H1 (cell line): ENCODE measurements at places on chromosomes 4 and X.

DNA sequence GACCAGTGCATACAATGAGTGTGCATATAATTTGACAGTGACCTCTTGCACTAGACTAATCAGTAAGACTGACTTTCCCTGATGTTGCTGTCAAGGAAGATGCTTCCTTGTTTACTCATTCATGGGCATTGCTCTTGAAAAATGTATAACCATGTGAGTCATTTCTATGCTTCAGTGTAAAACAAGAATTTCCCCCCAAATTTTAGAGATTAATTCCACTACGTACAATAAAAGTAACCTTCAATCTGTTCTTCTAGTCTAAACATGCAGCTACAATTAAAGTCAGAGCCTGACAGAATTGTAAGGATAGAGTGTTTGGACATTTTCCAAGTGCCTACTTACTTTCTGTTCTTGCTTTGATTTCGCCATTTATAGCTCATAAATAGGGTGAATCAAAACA, 935.7 kb downstream of the RAPGEF2 start:
- no peak for DNase-seq

- no peak for DNase-seq
These were observed 489.8 kb upstream of the CTSO start for GRCh38 chr4:156443488-156443887.

GRCh38 chrX:20189171-20189570, 47.5 kb upstream of the EIF1AX start:
- no peak for DNase-seq

DNA sequence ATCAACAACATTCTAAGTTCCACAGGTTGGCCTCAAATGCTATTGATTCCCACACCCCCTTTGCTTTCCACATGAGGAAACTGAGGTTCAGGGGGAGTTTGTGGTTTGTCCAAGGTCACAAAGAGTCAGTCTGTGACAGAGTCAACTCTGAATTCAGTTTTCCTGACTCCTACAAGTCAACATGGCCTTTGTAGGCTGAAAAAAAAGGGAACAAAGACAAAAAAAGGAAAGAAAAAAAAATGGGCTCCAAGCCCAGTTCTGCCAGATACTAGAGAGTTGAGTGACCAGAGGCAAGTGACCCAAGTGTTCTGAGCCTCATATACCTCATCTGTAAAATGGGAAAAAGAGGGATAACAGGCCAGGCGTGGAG, 16.5 kb upstream of the PIM2 start:
- no peak for DNase-seq

DNA sequence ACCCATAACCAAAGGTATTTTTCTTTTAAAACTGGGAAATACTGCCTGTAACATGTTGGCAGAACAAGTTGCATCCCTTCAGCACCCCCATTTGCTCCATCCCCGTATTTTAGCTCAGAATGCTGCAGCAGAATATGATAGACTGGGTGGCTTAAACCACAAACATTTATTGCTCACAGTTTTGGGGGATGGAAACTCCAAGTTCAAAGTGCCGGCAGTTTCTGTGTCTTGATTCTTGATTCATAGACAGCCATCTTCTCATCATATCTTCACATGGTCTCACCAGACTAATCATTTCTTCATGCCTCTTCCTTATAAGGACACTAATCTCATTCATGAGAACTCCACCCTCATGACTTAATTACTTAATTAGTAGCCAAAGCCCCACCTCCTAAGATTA, 10.5 kb upstream of the INPP4B start:
- no peak for DNase-seq

DNA sequence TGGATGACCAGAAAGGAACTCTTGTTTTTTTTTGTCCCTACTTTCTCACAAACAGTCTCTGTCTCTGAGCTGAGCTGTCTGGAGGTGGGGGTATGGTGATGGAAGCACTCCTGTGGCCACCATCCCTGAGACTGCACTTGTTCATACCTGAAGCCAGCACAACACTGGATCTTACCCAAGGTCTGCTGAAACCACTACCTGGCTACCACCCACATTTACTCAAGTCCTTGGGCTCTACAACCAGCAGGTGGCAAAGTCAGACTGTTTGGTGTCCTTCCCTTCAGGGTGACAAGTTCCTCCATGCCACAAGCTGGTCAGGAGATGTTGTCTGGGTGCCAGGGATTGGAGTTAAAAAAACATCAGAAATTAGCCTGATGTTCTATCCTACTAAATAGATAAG, 89.7 kb downstream of the NEXMIF start:
- no peak for DNase-seq

- no peak for DNase-seq
These were observed 4.3 kb downstream of the PGRMC1 start for GRCh38 chrX:119240356-119240755.

- DNase-seq: no peak
These were observed 51.5 kb downstream of the PPA2 start for GRCh38 chr4:105422207-105422920.

DNA sequence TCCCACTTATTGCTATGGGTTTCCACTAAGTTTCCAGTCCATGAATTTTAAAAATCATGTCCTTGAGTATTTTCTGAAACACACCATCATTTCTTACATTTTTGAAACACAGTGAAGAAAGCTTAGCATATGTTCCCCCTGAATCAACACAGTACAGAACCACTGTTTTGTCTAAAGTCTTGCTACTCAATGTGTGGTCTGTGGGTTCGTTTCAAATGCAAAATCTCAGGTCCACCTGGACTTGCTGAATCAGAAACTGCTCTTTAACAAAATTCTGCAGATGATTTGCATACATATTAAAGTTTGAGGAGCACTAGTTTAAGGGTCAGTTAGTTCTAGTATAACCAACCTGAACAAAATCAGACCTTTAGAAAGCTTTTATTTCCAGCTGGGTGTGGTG, 60.4 kb downstream of the SUPT20HL2 start:
- no peak for DNase-seq

DNA sequence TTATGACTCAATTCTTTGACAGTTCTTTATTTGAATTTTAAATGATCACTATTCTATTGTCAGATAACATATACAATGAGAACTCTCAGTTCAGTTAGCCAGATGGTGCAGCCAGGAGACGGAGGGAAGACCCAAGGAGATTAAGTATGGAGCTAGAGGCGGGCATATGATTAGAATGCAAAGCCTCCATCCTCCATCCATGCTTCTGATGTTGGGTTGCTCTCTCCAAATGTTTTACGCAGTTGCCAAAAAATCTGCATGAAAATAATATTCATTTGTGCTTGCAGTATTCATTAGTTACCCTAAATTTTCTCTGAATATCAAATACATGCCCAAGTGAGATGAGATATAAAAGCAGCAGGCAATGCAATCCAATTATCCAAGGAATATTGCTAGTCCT, 874.8 kb downstream of the C4orf33 start:
- DNase-seq: no peak

DNA sequence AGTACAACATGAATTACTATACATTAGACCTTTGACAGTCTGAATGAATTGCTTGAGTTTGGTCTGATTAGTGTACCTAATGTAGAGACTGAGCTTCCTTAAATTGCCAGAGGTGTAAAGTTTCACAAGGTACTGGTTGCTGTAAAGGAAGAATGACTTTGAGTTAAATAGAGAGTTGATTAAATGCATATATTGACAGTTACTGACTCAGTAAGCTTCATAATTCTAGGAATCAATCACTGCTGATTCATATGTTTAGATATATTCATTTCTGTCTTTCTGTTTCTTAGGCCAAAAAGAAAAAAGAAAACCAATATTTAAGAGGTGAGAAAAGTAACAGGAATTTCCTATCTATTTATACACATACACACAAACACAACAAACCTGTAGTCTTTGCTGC, 16.2 kb upstream of the ART3 start:
- no peak for DNase-seq

- no peak for DNase-seq
These were observed 833.6 kb downstream of the CCSER1 start for GRCh38 chr4:90960840-90961239.

GRCh38 chrX:78124307-78124706, 15.1 kb downstream of the TAF9B start:
- DNase-seq: no peak

DNA sequence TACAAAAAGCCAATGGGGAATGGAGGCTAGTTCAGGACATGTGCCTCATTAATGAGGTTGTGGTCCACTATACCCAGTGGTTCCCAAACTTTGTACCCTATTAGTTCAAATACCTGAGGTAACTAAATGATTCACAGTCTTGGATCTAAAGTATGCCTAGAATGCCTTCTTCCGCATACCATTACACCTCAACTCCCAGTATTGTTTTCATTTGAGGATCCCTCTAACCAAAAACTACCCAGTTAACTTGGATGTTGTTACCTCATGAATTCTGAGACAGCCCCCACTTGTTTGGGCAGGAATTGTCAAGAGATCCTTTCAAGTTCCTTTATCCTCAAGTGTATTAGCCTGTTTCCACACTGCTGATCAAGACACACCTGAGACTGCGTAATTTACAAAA, 439.2 kb downstream of the PCDH10 start:
- no peak for DNase-seq

- no peak for DNase-seq
These were observed 185.4 kb downstream of the TSPAN5 start for GRCh38 chr4:98473046-98473445.

- DNase-seq: no peak
These were observed 44.4 kb upstream of the TMSB15B start for GRCh38 chrX:103918050-103918449.

DNA sequence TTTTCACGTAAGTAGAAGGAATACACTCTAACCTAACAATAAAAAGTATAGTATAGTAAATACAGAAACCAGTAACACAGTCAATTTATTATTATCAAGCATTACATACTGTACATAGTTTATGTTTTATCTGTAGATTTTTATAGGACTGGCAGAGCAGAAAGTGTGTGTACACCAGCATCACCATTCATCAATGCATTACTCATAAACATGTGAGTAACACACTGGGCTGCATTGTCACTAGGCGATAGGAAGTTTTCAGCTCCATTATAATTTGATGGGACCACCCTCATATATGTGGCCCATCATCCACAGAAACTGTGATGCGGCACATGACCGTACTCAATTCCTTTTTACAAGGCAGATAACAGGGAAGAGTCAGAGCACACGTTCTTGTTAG, 137.8 kb upstream of the RBPJ start:
- DNase-seq: no peak

DNA sequence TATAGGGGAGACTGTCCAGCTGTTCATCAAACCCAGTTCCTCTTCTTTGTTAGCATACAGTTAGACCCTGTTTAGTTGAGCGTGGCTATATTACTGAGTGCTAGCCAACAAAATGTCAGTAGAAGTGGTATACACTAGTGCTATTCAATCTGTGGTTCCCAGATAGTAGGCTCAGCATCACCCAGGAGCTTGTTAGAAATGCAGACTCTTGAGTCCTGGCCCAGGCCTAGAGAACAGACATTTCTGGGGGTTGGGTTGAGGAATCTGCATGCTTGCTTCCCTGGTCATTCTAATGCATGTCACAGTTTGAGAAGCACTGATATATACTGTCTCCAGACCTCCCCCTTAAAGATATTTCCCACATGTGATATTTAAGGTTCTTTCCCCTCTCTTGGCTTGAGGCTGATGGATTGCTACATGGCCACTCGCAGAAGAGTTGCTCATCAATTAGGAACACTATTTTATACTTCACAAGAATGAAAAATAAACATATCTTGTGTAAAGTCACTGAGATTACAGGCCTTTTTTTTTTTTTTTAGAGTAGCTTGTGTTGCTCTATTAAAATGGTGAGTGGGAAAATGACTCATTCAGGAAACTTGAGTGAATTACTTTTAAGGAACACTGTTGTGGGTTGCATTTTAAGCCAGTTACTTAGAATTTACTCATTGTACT, 289.0 kb downstream of the STIM2 start:
- DNase-seq: no peak

DNA sequence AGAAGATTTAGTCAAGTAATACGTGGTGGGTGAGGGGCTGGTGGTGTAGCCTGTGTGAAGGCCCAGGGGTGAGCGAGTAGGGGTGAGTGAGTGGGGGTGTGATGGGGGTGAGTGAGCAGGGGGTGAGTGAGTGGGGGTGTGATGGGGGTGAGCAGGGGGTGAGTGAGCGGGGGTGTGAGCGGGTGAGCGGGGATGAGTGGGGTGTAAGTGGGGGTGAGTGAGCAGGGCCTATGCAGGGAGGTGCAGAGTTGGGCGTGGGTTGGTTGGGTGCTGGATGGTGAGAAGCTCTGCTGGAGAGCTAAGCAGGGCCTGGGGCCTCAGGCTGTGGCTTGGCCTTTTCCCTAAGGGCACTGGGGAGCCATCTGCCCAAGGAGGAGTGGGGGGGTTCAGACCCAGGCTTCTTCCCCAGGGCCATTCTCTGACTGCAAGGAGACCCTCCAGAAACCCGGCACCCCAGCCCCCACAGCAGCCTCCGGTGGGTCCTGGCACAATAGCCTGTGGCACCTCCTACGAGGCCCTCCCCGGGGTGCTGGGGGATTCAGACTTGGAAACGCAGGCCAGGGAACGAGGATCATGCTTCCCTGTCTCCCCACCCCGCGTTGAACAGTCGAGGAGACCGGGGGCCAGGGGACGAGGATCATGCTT, 30.4 kb downstream of the SH3TC1 start:
- no peak for DNase-seq

- DNase-seq: no peak
These were observed 465.2 kb upstream of the BOD1L1 start for GRCh38 chr4:14092741-14093140.

DNA sequence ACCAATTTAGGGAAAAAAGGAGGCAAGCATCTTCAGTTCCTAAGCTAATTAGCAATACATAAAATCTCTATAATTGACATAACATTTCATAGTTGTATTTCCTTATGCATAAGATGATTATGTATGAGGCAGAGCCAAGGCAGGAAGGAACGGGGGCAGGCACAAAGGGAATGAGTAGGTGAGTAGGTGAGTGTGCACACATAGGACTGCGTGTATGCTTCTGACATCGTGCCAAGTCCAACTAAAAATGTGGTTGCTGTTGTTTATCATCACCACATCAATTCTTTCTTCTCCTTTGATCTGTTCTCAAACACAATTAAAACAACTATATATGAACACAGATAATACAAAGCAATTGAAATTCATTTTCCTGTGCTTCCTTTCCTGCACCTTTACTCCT, 131.2 kb downstream of the UNC5C start:
- no peak for DNase-seq

DNA sequence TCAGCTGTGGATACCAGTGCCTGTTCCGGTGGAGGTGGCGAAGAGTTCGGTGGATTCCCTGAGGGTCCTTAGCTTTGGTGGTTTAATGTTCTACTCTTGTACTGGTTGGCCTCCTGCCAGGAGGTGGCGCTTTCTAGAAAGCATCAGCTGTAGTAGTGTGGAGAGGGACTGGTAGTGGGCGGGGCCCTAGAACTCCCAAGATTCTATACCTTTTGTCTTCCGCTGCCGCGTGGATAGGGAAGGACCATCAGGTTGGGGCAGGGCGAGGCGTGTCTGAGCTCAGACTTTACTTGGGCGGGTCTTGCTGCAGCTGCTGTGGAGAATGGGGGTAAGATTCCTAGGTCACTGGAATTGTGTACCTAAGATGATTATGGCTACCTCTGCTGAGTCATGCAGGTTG, 390.3 kb downstream of the FAM47A start:
- peak; percentile 33 for DNase-seq

GRCh38 chr4:138521809-138522208, 279.7 kb upstream of the SLC7A11 start:
- no peak for DNase-seq
